HFF-Myc (cell line): ENCODE measurements at places on chromosomes 4 and X.

GRCh38 chrX:112678831-112679230 is 907 bp downstream of the LHFPL1 start:
- no peak for DNase-seq

DNA sequence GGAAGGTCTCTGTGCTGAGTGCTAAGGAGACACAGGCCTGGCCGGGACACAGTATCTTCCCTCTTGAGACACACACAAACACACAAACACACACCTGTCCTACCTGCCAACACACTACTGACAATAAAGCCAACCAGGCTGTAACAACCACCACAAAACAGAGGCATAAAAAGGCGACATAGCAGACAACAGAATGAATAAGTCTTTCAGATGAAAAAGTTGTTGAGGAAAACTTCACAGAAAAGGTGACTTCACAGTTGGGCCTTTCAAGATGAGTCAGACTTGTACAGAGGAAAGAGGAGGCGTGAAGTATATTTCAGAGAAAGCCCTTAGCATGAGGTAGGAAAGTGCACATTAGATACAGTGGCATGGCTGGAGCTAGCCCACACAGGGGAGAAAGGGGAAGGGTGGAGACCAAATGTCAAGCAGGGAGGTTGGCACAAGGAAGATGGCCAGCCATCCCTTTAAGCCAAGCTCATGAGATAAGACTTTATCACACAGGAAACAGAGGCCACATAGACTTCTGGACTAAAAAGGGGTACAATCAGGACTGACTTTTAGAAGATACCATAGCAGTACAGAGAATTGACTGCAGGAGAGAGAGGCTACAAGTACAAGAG is 54.0 kb downstream of the SLC9A7 start:
- no peak for DNase-seq

DNA sequence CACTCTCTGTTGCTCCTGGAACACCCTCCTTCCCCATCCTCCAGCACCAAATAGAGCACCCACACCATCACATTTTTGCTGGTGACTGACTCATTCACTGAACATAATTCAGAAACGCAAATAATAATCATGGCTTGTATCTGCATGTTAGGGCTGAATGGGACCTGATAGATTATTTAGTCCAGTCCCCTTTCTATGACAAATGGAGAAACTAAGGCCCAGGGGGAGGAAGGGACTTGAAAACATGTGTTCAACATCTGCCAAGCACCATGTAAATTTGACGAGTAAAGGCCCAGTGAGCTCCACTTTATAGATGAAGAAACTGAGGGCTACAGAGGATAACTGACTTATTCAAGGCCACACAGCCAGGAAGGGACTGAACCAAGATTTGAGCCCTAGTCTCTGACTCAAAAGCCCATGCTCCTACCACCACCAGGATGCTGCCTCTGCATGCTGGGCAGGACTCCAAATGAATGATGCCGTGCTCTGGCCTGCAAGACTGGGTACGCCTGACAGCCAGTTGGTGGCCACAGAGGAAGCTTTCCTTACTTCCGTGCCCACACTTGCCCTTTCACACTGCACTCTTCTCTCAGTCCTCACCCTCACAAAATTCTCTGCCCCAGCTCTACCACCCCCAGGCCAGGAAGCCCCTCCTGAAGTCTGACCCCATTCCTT is 133.3 kb upstream of the PJA1 start:
- DNase-seq: peak; percentile 6

DNA sequence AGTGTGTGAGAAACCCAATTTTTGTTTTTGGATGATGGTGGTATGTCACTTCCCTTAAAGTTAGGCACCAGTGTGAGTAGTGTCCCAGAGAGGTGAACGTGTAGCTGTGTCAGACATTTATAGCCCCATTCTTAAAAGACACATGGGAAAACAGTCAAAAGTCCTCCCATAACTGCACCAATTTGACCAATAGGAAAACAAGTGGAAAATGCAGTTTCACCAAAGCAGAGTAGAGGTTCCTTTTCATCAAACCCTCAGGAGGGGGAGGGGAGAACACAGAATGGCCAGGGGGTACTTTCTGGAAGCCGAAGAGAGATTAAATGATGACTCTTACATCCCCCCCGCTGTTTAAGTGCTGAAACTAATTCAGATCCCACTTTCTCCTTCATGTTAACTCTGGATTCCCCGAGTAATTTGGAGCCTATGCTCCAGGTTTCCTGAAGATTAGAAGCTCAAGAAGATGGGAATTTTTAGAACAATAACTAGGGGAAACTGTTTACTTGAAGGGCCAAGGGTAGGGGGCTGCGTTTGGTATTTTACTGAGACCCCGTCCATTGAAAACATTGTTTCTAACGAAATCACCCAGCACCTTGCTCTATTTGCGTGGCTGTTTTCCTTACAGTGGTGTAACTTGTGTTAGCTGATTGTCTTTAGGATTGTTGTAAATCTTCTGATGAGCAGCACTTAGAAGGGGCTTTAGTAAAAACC is 2.1 kb upstream of the LEF1 start:
- no peak for DNase-seq

DNA sequence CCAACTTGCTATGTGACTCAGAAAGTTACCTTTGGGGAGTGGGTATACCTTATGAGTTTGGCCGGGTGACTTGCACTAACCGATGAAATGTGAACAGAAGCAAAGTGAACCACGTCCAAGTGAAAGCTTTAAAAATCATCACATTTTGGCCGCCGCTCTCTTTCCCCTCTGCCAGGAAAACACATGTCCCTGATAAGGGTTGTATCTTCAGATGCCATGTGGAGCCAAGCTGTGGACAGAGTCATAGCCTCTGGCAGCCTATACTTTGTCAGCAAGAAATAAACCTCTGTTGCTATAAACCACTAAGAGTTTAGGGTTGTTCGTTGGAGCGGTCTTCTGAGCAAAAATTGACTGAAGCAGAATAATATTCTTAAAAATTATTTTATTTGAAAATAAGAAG is 92.3 kb downstream of the PRDM5 start:
- peak; percentile 41 for DNase-seq

DNA sequence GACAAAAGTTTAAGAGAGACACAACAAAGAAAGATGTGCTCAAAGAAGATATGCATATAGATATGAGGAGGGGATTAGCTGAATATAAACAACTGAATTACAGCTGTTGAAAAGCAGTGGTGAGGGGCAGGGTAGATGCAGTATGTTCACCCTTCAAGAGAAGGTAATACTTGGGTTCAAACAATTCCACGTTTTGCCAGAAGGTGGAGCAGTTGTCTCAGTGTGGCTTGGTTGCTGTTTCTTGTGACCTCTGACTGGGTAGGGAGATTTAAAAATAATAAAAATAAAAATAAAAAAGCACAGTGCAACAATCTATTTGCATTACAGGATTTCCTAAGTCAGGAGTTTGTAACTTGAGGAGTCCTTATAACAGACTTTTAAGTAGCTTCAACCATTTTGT is 23.3 kb downstream of the PHOX2B start:
- DNase-seq: no peak

GRCh38 chr4:174273930-174274329 is 9.5 kb downstream of the FBXO8 start:
- DNase-seq: no peak

DNA sequence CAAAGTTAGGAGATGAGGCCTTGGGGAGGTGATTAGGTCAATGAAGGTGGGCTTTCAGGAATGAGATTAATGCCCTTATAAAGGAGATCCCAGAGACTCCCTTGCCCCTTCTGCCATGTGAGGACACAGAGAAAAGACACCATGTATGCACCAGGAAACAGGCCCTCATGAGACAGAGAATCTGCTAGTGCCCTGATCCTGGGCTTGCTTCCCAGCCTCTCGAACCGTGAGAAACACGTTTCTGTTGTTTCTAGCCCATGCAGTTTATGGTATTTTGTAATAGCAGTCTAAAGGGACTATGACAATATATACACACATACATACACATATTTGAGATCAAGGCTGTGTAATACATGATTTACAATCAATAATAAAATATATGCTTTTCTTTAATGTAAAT is 41.4 kb upstream of the ENPP6 start:
- no peak for DNase-seq

- no peak for DNase-seq
Observed at GRCh38 chr4:102832667-102833066, 5.3 kb upstream of the UBE2D3 start.

GRCh38 chr4:1113311-1114009 is at the start of gene RNF212:
Gene RNF212, minus strand, starts transcription at chr4:1113564. Its CDS starts 100 bp downstream, at chr4:1113464.
- DNase-seq: no peak

- DNase-seq: no peak
Observed at GRCh38 chrX:69018416-69019072, 146.7 kb downstream of the PJA1 start.

DNA sequence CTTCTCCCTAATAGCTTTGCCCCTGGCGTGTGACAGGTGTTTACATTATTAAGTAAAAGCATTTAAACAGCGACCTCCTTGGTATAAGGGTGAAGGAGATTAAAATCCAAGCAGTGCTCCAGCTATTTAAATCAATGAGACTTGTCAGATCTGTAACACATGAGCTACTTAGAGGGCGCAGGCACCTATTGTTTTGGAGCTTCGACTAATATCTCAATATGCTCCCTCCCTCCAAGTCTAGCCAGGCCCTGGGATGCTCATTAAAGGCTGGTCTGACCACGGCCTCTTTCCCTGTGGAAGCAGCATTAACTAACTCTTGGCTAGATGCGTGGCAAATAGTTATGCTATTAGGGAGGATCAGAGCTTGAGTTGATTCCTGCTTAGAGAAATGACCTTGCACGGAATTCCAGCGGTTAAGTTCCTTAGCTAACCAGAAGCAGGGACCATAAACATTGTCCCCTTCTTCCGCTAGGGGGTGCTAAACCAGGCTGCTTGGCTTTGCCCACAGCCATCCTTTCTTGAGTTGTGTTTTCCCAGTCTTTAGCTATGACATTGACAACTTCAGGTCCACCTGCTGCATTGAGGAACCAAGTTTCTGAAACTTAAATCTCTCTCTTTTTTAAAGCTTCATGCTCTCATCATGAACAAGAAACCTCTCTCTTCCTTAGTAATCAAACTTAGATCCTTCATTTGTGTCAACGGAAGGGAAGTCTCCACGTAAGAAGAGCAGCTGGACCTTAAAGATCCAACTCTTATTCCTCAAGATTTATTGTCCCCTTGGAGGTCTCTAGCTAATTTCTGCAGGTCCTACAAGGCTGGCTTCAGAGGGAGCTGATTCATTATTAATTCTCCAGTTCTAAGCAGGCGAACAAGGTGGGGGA is 80.7 kb upstream of the IGFBP7 start:
- DNase-seq: peak; percentile 12

GRCh38 chr4:130359542-130359941 is 1263.6 kb downstream of the C4orf33 start:
- DNase-seq: no peak

- DNase-seq: no peak
Observed at GRCh38 chrX:67587946-67588624, 44.3 kb downstream of the AR start.

DNA sequence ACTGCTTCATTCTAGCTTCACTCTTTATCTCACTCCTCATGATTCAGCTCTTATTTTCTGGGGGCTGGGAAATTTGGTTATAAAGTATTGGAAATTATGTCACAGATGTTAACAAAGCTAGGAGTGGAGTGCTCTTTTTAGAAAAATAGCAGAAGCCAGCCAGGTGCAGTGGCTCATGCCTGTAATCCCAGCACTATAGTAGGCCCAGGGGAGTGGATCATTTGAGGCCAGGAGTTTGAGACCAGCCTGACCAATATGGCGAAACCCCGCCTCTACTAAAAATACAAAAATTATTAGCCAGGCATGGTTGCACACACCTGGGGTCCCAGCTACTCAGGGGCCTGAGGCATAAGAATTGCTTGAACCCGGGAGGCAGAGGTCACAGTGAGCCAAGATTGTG is 97.2 kb upstream of the GUCY1A1 start:
- no peak for DNase-seq

GRCh38 chrX:26309262-26309661 is 93.3 kb downstream of the MAGEB5 start:
- DNase-seq: no peak

GRCh38 chr4:37666625-37667071 is 19.5 kb downstream of the RELL1 start:
- peak; percentile 70 for DNase-seq

- DNase-seq: no peak
Observed at GRCh38 chrX:10111364-10112148, 45.2 kb upstream of the CLCN4 start.

- DNase-seq: no peak
Observed at GRCh38 chrX:72371405-72371804, 65.7 kb upstream of the CITED1 start.

- no peak for DNase-seq
Observed at GRCh38 chr4:8002525-8003309, 63.1 kb upstream of the AFAP1 start.

DNA sequence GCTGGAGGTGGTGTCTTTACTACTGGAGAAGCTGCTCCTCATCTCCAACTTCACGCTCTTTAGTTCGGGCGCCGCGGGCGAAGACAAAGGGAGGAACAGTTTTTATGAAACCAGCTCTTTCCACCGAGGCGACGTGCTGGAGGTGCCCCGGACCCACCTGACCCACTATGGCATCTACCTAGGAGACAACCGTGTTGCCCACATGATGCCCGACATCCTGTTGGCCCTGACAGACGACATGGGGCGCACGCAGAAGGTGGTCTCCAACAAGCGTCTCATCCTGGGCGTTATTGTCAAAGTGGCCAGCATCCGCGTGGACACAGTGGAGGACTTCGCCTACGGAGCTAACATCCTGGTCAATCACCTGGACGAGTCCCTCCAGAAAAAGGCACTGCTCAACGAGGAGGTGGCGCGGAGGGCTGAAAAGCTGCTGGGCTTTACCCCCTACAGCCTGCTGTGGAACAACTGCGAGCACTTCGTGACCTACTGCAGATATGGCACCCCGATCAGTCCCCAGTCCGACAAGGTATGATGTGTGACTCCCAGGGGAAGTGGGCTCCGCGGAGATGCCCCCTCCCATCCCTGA is 634 bp downstream of the LRAT start:
- no peak for DNase-seq

- peak; percentile 16 for DNase-seq
Observed at GRCh38 chr4:184408021-184408683, 66.2 kb downstream of the IRF2 start.

GRCh38 chrX:133983256-133983973 is 2.0 kb downstream of the GPC3 start:
- no peak for DNase-seq

DNA sequence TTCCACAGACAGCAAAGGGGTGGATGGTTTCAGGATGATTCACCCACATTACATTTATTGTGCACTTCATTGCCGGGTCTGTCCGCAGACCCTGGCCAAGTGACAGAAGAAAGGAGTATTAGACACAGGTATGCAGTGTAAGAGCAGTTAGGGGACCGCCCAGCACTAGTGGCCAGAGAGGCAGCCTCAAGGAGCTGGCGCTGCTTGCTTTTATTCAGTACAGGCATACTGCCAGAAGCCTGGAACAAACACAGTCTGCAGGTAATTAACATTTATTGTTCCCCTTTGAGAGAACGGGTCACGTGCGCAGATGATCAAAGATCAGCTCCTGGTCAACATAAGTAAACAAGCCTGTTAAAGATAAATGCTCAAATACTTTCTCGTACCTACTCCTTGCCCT is 1639.0 kb upstream of the IGFBP7 start:
- no peak for DNase-seq

- DNase-seq: no peak
Observed at GRCh38 chr4:125517831-125518230, 203.1 kb downstream of the FAT4 start.

GRCh38 chr4:109462297-109462696 is 28.7 kb downstream of the SEC24B start:
- DNase-seq: no peak
